Right renal pelvis (tissue), 4 donors: ENCODE measurements at places on chromosomes 1 and 21. TPM values are rescaled to one million over a fixed set of nuclear protein-coding genes. Genes with fewer than 3 reads are reported as not detected.

GRCh38 chr1:157519451-157519850, 32.9 kb downstream of the FCRL5 start:
- DNase-seq, result no peak

GRCh38 chr1:30761381-30762151, 4.0 kb upstream of the LAPTM5 start:
- DNase-seq, result no peak

DNA sequence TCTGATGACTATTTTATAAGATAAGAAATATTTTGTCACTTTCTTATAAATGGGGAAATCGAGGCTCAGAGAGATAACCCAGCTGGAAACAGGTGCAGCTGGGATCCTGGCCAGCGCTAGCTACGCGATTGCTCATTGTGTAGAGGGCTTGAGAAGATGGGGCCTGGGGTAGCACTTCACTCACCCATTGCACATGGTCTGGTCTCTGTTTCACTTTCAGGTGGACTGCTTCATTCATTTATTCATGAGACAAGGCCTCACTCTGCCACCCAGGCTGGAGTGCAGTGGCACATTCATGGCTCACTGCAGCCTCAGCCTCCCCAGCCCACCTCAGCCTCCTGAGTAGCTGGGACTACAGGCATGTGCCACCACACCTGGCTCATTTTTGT, 23.8 kb downstream of the UBE4B start:
- no peak for DNase-seq

- DNase-seq, result no peak
Observed at GRCh38 chr1:42017259-42017658, 98.5 kb upstream of the HIVEP3 start.

GRCh38 chr1:61520401-61520800, 204.5 kb downstream of the TM2D1 start:
- no peak for DNase-seq

- no peak for DNase-seq
Observed at GRCh38 chr1:230105754-230106625, 39.0 kb downstream of the GALNT2 start.

- DNase-seq, result no peak
Observed at GRCh38 chr1:103576065-103576464, 4.7 kb downstream of the AMY2B start.

- no peak for DNase-seq
Observed at GRCh38 chr1:193438312-193438711, 251.9 kb upstream of the B3GALT2 start.

DNA sequence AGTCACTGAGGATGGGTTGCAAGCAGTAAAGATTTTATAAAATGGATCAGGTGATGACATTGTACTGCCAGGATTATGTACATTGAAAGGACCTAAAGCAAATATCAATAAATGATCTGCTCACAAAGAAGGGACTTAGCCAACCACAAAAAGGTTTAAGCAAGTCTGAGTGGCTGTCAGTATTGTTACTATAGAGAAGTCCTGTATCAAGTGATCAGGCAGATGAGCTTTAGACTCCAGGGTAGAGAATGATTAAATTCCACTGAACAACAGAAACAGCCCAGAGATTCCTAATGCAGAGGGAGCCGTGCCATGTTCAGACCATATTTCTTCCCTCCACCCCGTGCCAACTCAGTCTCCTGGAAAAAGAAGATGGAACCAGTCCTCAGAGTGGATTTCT, 138.9 kb downstream of the SETD4 start:
- no peak for DNase-seq

- no peak for DNase-seq
Observed at GRCh38 chr1:173900427-173900826, 16.7 kb downstream of the SERPINC1 start.

DNA sequence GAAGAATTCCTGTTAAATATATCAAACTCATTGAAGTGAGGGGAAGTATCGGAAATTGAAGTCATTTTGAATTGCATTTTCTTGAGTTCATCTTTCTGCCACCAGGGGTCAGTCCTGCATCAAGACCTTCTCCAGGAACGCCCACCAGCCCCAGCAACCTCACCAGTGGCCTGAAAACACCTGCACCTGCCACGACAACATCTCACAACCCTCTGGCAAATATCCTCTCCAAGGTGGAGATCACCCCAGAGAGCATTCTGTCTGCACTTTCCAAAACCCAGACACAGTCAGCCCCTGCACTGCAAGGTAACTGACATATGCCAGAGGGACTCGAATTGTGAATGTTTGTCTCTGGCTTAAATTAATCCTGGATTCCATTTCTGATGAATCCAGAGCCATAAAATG, 22.8 kb upstream of the TARS2 start:
- DNase-seq, result peak; percentile 42

DNA sequence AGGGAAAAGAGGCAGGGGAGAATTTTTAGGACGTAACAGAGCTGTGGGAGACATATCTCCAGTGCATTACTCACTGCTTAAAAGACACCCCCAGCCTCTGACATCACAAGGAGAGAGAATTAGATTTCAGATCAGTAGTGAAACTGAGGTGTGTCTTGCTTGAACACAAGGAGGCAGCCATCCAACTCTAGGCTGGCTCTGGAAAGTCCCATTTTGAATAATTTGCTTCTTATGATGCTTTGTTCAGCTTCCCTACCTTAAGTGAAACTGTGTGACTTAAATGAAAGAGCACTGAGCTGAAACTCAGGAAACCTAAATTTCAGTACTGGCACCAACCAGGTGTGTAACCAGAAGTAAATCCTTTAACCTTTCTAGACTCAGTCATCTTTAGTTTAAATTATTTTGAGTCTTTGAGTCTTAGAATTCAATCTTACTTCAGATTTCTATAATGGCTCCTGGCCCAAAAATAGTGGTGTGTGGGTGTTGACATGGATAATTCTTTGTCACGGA, 251.6 kb upstream of the SGIP1 start:
- DNase-seq, result no peak

GRCh38 chr1:216935901-216936300, 212.7 kb upstream of the ESRRG start:
- no peak for DNase-seq

GRCh38 chr1:44650159-44650831, 24.0 kb downstream of the TMEM53 start:
- DNase-seq, result no peak

DNA sequence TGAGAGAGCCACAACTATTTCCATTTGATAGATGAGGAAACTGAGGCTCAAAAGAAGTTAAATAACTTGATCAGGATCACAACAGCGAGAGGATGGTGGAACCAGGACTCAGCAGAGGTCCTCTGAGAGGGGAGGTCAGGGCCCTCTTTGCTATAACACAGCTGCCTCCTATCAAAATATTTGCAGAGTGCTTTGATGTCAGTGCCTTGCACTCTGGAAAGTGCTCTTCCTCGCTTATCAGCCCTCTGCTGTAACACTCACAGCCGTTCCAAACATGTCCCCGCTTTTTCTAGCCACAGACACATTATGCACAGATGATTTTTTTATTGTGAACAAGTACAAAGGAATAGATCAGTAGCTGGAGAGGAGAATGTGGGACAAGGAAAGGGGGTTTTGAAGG, 71.8 kb upstream of the ARHGAP29 start:
- no peak for DNase-seq

DNA sequence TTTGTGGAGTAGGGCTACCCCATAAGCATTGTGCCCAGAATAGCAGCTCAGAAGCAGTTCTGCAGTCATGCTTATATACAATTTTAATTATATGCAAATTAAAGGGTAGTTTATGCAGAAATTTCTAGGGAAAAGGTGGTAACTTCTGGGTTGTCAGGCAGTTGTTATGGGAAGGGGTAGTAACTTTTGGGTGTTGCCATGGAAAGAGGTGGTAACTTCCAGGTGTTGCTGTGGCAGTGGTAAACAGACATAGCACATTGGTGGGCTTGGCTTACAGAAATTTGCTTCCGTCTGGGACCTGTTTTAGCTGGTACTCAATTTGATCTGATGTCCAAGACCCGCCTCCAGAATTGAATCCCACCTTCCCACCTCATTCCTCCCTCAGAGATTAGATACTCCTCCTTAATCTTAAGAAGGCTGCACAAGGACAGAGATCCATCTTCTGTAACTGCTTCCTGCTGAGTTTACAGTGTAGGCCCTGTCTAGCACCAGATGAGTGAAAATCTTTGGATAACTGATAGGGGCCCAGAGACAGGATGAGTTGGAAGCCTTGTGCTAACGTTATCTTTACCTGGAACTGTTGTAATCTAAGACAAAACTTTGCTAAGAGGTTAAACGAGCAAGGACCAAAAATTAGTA, 26.7 kb downstream of the SUCO start:
- no peak for DNase-seq

DNA sequence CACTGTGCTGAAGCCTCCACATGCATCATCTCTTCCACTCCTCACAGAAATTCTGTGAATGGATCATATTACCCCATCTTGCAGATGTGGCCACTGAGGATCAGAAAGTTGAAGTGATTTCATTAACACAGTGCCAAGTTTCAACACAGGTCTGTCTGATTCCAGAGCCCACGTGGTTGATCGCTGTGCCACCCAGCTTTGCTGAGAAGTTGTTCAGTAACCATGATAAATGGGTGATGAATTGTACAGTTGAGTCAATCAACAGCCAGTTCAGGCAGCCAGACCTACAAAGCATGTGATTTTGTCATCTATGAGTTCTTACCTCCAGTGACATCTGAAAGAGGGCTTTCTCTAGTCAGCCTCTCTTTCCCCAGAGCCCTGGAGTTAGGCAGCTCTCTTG, 61.8 kb upstream of the GRHL3 start:
- no peak for DNase-seq

DNA sequence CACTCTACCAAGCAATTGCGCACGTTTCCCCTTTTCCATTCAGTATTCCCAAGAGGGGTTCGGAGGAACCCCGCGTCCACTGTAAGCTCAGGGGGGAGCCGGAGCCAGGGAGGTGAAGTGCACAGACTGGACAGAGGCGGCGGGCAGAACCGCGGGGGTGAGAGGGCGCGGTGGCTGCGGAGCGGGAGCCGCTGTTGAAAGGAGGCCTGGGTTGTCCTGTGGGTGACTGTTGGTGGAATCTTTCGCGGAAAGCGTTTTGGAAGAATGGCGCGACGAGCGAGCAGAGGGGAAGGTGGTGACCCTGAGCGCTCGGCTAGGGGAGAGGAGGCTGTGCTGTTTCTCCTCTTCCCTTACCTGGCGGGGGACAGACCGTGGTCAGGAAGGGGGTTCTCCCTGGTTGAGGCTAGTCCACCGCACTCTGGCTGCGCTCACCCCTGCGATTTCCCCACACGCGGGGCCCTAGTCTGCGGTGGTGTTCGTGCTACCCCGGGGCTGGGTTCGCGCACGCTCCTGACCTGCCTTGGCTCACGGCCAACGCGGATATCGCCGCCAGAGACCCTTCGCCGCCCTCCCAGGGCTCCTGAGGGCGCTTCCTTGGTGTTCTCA, 92.8 kb downstream of the PRKAB2 start:
- DNase-seq, result no peak

DNA sequence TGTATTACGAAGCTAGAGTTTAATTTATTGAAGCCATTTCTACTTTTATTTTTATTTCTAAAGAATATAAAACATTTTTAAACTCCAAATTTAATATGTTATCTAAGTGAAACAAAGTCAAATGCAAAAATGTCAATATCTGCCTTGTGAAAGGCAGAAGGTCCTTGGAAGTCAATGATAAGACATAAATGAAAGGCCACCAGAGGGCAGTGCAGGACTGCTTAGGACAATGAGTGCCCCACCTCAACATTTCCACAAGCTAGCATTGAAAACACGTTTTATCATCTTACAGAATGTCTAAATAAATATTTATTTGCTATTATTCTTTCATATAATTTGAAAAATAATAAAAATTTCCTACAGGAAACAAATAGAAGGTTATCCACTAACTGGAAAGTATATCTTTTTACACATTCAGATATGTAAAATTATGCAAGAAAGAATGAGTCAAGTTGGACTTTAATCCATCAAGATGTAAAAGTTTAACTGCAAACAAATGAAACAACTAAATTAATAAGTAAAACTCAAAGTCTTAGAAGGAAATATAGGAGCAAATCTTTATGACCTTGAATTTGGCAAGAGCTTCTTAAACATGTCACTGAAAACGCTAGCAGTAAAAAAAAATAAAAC, 140.1 kb upstream of the FMN2 start:
- peak; percentile 58 for DNase-seq

Gene RAB42
- 3.2 TPM for polyA plus RNA-seq

Gene ACBD6
- polyA plus RNA-seq, result 64.9 TPM

Gene MTMR11
- 31.1 TPM for polyA plus RNA-seq

Gene ITLN2
- polyA plus RNA-seq, result 0.06 TPM

Gene TRIM63
- polyA plus RNA-seq, result 0.51 TPM
